ENCODE measurements at places on chromosomes 7 and 10.

DNA sequence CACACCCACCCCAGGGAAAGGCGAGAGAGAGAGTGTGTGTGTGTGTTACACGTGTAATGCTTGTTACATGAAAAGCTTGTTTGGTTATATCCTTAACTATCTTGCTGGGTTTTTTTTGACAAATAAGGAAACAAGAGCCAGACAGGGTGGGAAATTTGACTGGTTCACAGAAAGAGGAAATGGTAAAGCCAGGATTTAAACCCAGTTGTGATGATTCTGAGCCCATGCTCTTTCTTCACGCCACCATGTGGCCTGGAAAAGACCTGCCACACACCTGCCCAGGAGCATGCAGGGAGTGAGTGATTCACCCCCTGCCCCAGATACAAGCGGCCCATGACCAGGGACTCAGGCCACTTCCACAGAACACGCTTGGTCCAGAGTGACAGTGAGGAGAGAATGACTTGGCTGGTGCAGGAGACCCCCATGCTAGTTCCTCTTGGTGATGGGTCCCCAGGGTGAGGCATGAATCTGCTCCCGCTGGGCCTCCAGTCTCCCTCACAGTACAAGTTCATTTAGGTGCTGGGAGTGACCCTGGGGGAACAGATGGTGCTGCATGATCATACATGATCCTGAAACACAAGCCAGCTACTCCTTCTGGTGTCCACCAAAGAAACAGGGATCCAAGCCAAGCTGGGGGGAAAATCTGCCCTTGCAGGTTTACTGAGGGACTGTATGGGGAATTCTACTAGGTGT lies 21.0 kb upstream of the EIF5AL1 start:
- H3K27me3 ChIP-seq, result no peaks in the 10 kb centered on the region
- no peak for DNase-seq
- H3K27ac ChIP-seq, result no peak overlapping the region
- no peaks in the 10 kb centered on the region for H3K36me3 ChIP-seq
- peaks cover 18% of the 10 kb centered on the region for H3K4me1 ChIP-seq
- H3K4me3 ChIP-seq, result no peak overlapping the region

- H3K27ac ChIP-seq, result no peak overlapping the region
- H3K27me3 ChIP-seq, result no peaks in the 10 kb centered on the region
- H3K4me3 ChIP-seq, result no peak overlapping the region
- no peak for DNase-seq
Observed at GRCh38 chr10:118865998-118866693, 111.4 kb upstream of the CACUL1 start.

DNA sequence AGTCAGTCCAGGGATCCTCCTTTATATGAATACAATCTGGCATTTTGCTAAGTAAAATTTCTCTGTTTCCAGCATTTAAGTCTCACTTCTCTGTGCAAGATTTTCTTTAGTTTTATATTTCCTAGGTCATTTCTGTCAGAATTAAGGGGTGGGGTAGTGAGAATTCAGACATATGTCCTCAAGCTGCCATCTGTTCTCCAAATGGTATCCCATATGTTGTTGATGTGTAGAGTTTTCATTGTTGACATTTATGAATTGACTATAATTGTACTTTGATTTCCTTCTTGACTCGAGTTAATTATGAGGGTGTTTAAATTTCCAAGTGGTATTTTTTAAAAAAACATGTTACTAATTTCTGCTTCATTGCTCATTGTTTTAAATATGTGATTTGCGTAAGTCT lies 148.8 kb downstream of the NPSR1 start:
- H3K36me3 ChIP-seq, result no peaks in the 10 kb centered on the region
- DNase-seq, result no peak
- H3K4me3 ChIP-seq, result no peak overlapping the region
- H3K27me3 ChIP-seq, result no peaks in the 10 kb centered on the region
- no peak overlapping the region for H3K27ac ChIP-seq

GRCh38 chr10:80272793-80273522 lies 16.5 kb downstream of the MAT1A start:
- H3K27ac ChIP-seq, result no peak overlapping the region
- H3K27me3 ChIP-seq, result peaks cover 4% of the 10 kb centered on the region
- no peaks in the 10 kb centered on the region for H3K36me3 ChIP-seq
- no peak overlapping the region for H3K4me3 ChIP-seq

DNA sequence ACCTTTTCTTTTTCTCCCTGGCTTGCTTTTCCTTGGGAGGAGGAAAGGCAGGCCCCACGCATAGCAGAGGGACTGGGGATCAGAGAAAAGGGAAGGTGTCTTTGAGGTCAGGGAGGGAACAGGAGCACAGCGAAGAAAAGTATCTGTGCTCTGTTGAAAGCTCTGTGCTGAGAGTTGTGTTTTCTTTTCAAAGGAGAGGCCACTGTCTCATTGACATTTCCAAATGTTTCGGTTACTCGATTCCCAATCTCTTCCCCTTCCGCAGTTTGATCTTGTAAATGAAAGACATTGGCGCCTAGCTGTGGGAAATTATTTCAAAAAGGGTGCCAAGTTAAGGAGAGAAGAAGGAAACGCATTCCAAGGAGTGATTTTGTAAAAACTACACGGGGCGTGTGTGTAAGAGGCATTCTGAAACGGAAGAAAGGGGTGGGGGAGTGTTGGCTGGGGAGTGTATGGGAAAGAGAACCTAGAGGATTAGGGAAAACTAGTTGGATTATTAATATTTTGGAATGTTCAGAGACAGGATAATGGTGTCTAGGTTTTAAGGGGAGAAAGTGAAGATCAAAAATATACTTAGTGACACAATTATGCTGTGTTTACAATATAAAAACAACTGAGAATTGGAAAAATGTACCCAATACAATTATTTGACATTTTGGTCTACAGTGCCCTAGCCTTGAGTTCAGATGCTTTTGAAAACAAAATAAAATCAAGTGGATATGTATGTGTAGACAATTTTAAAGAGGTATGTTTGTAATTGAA lies 708 bp downstream of the KLHDC10 start:
- H3K27me3 ChIP-seq, result no peaks in the 10 kb centered on the region
- peak overlapping the region; percentile 64 for H3K27ac ChIP-seq
- peak overlapping the region; percentile 93 for H3K4me3 ChIP-seq
- peak; percentile 30 for DNase-seq
- H3K4me1 ChIP-seq, result peaks cover 1% of the 10 kb centered on the region

DNA sequence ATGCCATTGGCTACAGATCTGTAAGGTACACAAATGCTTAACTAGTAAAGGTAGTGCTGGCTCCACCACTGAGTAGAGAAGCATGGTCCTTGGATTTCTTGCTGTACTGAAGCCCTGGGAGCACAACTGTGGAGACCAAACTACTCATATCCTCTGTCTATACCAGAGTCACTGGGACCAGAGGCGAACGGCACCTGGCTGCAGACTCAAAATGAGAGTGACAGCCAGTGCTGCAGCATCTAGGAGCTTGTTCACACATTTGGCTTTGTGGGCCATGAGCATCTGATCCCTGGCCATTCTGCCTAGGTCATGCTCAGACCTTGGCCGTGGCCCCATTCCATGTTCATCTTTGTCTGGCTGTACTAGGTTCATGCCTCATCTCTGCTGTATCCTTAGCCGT lies 31.9 kb downstream of the LRRC18 start:
- no peaks in the 10 kb centered on the region for H3K36me3 ChIP-seq
- H3K4me1 ChIP-seq, result no peaks in the 10 kb centered on the region
- no peak overlapping the region for H3K27ac ChIP-seq
- H3K4me3 ChIP-seq, result no peak overlapping the region
- H3K27me3 ChIP-seq, result peaks cover 48% of the 10 kb centered on the region
